ENCODE measurements at places on chromosomes 2 and 18.

DNA sequence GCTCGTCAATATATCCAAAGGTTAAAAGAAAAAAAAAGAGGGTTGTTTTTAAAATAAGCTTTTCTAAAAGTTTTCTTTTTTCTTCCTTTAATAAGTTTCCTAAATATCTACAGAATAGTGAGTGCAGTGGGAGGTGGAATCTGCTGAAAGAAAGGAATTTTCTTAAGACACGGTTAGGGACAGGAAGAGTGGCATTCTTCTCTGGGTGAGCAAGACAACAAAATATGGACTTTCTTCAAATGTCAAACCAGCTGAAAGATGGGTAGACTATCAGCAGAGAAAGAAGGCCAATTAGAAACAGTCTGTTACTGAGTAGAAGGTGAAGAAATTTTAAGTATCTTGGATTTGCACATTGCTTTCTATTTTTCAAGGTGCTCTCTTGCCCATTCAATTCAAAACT is 222.7 kb upstream of the PIK3C3 start:
- no peak for DNase-seq

- DNase-seq: no peak
These were observed 39.1 kb downstream of the SLC3A1 start for GRCh38 chr2:44314362-44314761.

DNA sequence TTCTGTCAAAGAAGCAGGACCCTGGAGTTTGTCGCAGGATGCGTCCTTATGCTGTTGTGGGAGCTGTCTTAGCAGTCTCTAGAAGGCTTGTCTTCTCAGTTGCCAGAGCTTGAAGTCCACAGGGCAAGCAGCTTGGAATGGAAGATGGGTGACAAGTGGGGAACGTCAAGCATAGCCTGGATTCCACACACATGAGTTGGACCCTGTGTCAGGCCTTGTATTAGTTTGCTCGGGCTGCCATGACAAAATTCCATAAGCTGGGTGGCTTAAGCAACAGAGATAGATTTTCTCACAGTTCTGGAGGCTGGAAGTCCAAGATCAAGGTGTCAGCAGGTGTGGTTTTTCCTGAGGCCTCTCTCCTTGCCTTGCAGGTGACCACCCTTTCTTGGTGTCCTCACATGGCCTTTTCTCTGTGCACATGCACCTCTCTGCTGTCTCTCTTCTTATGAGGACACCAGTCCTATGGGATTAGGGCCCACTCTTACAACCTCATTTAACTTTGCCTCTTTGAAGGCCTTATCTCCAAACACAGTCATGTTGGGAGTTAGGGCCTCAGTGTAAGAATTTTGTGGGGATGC is 51.3 kb downstream of the THNSL2 start:
- no peak for DNase-seq

DNA sequence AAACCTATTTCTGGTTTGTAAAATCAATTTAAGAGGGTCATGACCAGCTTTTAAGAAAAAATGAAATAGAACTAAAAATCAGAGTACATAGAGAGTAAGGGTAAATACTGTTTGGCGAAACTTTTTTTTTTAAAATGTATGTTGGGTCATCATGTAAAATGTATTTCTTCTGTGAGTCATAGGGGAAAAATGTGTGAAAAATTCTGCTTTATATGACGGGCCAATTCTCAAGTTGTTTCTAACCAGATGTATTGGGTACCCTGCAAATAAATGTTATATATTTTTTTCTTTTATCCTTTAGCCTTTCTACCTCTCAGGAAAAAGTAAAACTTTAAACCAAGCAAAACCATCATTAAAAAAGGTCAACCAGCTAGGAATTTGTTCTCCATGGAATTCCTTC is 13.9 kb downstream of the AFTPH start:
- DNase-seq: no peak

GRCh38 chr18:38923126-38923525 is 1357.5 kb upstream of the CELF4 start:
- no peak for DNase-seq

DNA sequence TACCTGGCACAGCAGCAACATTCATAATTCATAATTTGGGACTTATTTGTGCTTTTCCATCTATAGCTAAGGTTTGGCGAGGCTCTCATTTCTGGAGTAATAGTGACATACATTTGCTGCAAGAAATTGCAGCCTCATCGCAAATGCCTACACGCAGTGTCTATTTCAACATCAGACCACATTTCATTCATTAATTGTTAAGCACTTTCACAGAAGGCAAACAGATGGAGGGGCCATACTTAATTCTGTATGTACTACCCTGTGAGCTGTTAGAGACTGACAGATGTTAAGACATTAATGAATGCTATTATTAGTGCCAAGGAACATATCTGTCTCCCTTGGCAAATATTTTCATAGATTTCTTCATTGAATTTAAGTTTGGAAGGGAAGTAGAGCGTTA is 125.7 kb downstream of the UXS1 start:
- DNase-seq: no peak

- DNase-seq: no peak
These were observed 2.8 kb upstream of the STEAP3 start for GRCh38 chr2:119220720-119221301.

DNA sequence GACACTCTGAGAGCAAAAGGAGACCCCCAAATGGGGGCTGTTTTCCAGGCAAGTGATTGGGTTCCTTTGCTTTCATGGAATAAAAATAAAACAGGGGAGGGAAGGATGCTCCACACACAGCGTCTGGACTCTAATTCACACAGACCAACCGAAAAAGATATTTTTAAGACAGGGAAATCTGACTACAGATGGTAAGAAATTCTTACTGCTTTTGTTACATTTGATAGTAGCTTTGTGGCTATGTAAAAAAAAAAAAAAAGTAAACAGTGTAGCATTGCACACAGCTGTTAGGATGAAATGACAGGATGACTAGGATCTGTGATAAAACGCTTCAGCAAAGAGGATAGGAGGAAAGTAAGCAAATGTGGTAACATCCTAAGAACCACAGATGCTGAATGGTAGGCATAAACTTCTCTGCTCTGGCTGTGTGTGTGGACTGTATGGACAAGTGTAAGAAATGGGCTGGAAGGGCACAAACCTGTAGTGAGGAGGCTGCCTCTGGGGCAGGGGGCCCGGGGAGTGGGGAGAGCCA is 207.6 kb downstream of the ANAPC1 start:
- DNase-seq: no peak

GRCh38 chr2:207469943-207470729 is 59.6 kb upstream of the CREB1 start:
- DNase-seq: no peak

DNA sequence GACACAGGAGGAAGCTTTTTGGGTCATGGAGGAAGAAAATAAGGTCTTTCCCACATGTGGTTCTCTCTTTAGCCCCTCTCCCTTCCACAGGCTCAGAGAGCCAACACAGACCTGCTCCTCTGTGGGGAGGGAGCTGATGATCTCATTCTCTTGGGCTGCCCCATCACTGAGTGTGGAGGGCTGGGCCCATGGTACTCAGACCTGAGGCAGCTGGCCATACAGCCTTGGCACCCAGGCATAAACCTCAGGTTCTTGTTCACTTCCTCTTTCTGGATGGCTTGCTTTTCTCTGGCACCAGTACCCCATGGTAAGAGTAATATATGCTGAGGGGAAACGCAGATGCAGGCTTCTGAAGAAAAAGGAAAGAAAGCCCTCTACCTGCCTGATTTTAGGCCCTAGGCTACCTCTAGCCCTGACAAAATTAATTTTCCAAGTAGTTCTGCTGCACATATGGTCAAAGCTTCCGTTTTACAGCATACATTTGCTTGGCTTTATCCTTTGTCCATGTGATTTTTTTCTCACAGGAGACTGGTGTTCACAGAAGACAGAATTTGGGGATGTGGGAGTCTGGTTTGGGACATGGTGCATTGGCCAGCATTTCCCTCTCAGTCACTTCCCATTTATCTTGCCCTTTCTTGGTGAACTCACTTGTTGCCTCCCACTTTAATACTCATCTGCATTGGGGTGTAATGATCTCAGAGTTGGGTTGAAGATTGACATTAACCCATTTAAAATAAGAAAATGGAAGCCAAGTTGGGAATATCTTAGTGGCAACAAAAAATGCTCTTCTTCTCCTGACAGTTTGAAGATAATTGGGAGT is 11.1 kb downstream of the DHRS9 start:
- no peak for DNase-seq

DNA sequence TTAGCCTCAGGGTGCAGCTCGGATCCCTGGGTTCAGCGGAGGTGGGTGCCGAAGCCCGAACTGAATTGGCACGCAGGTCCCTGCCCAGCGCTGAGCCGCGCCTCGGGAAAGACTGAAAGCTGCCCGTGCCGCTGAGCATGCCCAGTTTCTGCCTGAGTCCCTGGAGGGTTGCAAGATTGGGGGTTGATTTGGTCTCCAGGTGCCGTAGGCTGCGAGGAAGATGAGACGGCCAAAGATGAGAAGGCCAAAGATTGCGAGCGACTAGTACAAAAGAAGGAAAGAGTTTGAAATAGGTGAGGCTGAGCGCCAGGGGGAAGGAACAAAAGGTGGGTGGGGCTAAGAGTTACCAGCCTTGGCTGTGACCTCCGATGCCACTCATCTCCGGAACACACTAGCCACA is 852 bp upstream of the KCNH7 start:
- DNase-seq: peak; percentile 55

- DNase-seq: no peak
These were observed 279.8 kb upstream of the SLC14A2 start for GRCh38 chr18:45335282-45336043.

GRCh38 chr2:10493634-10494281 is 45.6 kb upstream of the ODC1 start:
- no peak for DNase-seq

DNA sequence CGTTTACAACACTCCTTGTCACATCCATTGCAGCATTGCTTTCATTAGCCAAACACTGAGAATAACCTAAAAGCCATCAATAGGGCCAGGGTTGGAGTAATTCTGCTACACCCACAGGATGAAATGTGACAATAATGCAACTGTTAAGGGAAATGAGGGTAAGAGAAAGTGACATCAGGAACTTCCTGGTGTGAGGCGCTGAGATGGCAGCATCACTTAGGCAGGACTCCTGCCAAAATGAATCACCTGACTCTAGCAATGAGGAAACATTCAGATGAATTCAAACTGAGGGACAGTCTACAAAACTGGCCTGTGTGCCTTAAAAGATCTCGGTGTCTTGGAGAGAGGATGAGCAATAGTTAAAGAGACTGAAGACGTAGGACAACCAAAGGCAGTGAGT is 115.6 kb upstream of the AGAP1 start:
- DNase-seq: peak; percentile 61
